NCI-H460 (cell line): ENCODE measurements at places on chromosomes 3 and 15. TPM values are rescaled to one million over a fixed set of nuclear protein-coding genes. Genes with fewer than 3 reads are reported as not detected.

DNA sequence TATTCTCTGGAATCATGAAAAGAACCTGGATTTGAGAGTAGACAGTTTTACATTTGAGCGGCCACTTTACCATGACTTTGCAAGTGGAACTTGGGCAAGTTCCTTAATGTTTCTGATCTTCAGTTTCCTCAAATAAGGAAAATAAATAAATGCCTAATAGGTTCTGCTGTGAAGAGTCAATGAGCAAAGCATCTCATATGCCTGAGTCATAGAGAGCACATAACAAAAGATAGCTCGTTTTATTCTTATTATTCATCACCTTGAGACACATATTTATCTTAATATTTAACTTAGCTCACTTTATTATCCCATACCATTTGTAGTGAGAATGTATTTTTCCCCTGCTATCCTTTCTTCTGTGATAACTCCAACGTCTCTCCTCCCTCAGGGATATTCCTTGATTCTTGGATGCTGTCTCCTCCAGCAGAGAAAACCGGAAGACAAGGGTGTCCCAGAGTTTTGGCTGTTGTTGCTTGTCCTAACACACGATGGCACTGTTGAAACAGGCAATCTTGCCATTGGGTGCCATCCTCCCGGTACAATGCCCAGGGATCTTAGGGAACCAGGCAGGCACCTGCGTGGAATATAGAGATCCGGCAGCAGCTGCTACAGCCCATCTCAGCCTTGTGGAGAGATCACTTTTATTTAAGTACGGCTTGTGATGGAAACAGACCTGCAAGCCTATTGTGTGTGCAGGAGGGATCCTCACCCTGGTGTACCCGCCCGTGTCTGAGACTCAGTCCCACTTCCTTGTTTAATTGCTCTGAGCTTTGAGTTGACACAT is 33.3 kb upstream of the VPS33B start:
- peak; percentile 70 for DNase-seq

DNA sequence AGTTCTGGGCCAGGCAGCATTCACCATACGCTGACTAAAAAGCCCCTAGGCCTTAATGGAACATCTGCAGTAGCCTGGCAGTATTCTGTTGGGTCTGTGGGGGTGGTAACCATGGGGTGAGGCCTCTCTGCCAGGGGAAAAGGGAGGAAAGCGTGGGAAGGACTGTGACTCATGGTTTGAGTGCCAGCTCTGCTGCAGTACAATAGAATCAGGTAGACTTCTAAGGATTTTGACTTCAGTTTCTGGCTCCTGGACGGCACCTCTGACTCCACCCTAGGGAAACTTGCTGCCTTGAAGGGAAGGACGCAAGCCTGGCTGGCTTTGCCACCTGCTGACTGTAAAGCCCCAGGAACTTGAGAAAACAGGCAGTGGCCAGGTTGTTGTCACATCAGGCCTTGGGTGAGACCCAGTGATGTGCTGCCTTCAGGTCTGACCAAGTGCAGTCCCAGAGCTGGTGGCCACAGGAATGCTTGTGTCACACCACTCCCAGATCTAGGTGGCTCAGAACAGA is 148.6 kb downstream of the SUCNR1 start:
- DNase-seq, result no peak

DNA sequence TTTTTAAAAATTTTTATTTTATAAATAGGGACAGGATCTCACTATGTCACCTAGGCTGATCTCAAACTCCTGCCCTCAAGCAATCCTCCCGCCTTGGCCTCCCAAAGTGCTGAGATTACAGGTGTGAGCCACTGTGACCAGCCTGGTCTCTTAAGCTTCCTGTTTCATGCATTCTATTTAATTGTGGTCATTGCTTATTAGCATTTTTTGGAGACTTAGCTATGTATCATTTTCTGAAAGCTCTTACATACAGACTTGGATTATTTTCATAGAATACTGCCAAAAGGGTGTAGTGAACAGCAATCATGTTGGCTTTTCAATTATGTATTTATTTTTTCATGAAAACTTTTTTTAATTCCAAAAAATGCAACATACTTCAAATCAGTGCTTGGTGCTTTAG is 51.5 kb upstream of the DCUN1D1 start:
- no peak for DNase-seq

DNA sequence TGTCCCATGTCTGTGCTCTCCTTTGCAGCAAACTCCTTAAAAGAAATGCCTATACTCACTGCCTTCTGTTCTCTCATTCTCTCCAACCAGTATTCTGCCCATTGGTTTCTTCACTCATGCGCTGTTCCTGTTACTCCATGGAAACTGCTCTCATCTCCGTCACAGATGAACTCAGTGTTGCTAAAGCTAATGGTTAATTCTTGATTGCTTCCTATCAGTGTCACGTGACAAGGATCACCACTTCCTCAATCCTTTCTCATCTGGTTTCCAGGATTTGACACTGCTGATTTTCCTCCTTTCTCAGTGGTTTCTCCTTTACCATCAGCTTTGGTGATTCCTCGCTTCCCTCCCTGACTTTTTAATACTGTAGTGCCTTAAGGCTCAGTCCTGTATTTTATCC is 2.6 kb downstream of the DPH3 start:
- DNase-seq, result no peak

GRCh38 chr3:39479701-39480414 is 12.4 kb downstream of the MOBP start:
- DNase-seq, result no peak

GRCh38 chr3:15647611-15648167 is 46.1 kb downstream of the BTD start:
- peak; percentile 62 for DNase-seq

- DNase-seq, result no peak
Measured at GRCh38 chr3:100893590-100893989, 99.6 kb downstream of the ABI3BP start.

GRCh38 chr3:127566833-127567232 is 23.7 kb downstream of the TPRA1 start:
- DNase-seq, result no peak

Gene NRG4
- total RNA-seq, result 18.5 and 19.5 TPM in 2 replicates

Gene PRTG
- 13.4 and 14.3 TPM in 2 replicates for total RNA-seq

Gene MKRN2OS
- not detected in 2 replicates for total RNA-seq

Gene SLC28A1
- total RNA-seq, result not detected in 2 replicates
